ENCODE measurements at places on chromosomes 12 and 14.

DNA sequence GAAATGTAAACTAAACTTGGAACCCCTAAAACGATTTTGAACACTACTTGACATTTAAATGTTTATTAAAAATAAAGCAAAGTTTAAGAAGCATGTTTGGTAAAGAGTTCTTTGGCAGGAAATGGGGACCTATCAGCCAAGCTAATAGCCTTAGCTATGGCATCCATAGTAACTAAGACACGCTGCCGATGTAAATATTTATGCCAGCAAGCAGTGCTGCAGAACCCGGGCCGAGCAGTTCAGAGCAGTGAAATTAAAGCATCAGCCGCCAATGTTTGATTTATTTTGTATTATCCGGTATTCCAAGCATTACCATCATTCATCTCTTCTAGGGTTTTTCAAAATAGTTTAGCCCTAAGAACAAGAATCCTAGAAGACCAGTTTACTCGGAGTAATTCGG is 61.6 kb downstream of the PPP2R5C start:
- DNase-seq: no peak

DNA sequence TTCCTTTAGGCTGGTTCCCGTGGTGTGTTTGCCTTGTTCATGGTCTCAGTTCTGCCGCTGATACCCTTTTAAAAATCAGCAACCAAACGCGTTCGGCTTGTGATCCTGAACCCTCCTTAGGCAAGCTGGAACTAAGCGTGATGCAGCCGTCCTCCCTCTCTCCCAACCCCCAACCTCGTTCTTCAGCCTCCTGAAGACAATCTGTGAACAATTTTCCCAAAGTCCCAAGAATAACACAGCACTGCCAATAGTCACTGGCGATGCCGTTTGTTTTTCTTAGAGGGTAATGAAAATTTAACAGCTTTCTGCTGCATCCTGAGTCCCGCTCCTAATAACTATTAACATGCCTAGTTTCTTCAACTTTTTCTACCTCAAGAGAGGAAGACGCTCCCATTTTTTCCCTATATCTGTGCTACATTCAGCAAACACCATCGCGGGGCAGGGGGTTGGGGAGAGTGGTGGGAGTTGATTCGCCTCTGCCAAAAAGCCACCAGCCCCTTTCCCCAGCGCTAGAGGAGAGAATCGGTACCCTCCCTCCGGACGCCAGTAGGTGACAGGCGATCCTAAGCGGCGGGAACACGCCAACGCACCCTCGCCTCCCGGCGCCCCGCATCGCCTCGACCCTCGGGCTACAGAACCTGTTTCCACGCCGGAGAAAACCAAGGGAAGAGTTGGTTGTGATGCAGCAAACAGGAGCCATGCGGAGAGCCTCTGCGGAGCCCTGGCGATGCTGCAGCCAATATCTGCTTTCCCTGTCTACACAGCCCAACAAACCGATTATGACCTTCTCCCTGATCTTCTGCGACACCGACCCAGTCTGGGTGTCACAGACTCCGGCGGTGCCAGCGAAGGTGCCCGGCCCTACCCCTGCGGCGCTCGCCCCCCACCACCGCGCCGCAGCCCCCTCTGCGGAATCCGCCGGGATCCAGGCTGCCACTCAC is 752 bp downstream of the PRICKLE1 start:
- peak; percentile 36 for DNase-seq

- DNase-seq: peak; percentile 60
Observed at GRCh38 chr14:22814941-22815713, at the start of gene SLC7A7. SLC7A7 (minus strand) TSS chr14:22815435; CDS start chr14:22813398, 2,037 bp downstream.

- peak; percentile 37 for DNase-seq
Observed at GRCh38 chr12:91094032-91094662, 17.1 kb downstream of the LUM start.

- peak; percentile 75 for DNase-seq
Observed at GRCh38 chr14:29671034-29671433, 256.6 kb downstream of the PRKD1 start.

GRCh38 chr12:85843606-85844310 is 7.5 kb upstream of the RASSF9 start:
- no peak for DNase-seq

DNA sequence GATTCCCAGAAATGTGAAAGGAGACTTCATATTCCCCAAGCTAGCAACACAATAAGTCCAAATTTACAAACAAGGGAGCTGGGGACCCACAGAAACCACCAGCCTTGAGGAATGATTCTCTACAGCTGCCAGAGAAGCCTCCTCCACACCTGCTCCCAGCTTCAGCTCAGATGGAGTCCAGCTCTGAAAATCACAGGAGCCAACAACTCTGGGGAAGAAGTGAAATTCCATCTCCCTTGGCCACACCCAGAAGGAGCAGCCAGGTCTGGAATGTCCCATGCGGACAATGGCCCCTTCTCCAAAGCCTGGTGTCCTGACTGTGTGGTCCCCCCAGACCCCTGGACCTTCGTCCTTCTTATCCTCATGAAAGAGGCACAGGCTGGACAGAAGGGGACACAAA is 45.4 kb downstream of the SYNE3 start:
- DNase-seq: no peak

DNA sequence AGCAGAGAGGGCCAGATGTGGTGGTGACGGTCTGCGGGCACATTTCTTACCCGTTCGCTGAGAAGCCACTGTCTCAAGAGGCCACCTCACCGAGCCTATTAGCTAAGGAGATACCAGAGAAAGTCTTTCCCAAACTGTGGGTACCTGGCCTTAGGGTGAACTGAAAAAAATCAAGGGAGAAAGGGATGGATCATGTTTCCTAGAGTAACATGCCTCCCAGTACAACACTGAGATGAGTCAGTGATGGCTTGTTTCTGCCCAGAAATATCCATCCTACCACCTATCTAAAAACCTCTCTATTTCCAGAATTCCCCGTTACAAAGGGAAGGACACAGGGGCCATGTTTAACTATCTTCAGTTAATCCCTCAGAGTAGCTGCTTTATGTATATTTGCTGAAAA is 83.7 kb downstream of the LMNTD1 start:
- no peak for DNase-seq

All from cardiac fibroblast (primary cell).